ENCODE measurements at places on chromosomes 2 and 18.
A peak's percentile ranks its signal among the peaks of the same experiment; 100 is the strongest.

DNA sequence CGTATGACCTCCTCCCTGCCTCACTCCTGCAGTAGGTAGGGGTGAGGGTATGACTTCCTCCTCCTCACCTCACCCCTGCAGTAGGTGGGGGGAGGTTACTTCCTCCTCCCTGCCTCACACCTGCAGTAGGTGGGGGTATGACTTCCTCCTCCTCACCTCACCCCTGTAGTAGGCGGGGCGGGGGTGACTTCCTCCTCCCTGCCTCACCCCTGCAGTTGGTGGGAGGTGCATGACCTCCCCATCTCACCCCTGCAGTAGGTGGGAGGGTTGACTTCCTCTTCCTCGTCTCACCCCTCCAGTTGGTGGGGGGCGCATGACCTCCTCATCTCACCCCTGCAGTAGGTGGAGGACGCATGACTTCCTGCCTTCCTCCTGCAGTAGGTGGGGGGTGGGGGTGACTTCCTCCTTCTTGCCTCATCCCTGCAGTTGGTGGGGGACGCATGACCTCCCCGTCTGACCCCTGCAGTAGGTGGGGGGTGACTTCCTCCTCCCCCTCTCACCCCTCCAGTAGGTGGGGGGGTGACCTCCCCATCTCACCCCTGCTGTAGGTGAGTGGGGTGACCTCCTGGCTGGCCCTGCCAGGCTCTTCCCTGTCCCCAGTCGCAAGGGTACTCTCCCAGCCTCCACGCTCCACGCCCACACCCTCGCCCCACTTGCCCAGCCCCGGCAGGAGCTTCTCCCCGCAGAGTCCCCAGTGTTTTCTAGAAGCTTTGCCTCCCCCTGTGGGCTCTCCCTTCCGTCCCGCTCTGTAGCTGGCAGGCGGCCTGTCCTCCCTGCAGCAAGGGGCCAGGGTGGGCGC lies 39.3 kb downstream of the TSHZ1 start:
- no peak for DNase-seq

- peak; percentile 42 for DNase-seq
Measured at GRCh38 chr2:206800506-206801417, 35.4 kb downstream of the FASTKD2 start.

DNA sequence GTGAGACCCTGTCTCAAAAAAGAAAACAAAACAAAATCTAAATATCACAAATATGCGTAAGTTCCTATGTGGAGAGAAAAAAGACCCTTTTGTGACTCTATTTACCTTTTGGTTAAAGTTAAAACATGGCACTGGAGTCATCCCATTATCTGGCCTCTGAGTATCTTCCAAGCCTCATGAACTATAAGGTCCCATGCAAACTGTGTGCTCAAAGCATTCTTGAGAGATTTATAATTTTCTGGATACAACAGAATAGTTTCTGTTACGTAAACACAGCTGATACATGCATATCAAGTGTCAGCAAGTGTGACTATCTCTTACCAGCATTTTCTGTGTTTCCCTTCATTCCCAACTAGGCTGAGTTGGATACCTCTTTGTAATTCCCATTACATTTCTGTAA lies 8.8 kb upstream of the NOSTRIN start:
- DNase-seq, result no peak

DNA sequence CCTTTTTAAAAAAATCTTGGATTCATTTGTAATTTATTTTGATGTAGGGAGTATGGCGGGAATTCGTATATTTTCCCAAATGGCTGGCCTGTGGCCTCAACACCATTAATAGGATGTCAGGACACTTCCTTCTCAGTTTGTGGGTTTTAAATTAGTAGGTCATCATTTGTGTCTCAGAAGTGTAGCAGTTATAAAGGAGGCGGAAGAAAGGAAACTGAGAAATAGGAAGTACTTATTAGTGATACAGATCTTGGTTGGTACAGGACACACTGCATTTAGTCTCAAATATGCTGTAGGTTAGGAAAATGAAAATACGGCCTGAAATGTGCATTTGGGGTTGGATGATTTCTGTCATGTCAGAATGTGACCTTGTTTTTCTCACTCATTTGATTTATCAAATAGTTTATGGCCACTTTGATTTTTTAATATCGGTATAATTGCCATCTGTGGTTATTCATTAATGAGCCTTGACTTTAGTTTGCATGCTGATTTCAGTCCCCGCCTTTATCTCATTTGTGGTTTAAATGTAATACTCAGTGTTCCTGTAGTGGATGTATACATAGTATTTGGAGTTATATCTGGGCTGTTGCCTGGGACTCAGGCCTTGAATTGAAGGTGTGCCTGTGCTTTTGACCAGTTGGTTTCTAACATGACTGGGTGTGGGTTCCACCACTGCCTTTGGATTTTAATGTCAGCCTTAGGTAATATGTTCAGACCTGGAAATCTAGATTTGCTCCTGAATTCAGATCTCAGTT lies 31.4 kb downstream of the ZCCHC2 start:
- no peak for DNase-seq

- DNase-seq, result peak; percentile 12
Measured at GRCh38 chr18:77702686-77703085, 453.0 kb downstream of the GALR1 start.

DNA sequence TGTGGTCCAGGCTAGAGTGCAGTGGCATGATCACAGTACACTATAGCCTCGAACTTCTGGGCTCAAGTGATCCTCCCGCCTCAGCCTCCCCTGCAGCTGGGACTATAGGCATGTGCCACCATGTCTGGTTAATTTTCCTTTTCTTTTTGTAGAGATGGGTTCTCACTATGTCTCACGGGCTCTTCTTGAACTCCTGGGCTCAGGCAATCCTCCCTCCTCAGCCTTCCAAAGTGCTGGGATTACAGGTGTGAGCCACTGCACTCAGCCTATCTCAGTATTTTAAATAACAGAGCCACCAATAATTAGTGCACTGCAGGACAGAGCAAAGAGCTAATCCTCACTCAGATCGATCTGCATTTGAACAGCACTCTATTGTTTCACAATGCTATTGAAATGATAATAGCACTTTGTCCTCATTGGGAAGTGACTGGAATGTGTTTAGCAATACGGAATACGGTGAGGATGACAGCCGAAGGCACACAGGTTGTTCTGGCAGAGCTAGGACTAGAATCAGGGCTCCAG lies 335.9 kb downstream of the DLGAP1 start:
- DNase-seq, result no peak

GRCh38 chr2:71827524-71827901 lies 320.1 kb downstream of the CYP26B1 start:
- DNase-seq, result no peak

DNA sequence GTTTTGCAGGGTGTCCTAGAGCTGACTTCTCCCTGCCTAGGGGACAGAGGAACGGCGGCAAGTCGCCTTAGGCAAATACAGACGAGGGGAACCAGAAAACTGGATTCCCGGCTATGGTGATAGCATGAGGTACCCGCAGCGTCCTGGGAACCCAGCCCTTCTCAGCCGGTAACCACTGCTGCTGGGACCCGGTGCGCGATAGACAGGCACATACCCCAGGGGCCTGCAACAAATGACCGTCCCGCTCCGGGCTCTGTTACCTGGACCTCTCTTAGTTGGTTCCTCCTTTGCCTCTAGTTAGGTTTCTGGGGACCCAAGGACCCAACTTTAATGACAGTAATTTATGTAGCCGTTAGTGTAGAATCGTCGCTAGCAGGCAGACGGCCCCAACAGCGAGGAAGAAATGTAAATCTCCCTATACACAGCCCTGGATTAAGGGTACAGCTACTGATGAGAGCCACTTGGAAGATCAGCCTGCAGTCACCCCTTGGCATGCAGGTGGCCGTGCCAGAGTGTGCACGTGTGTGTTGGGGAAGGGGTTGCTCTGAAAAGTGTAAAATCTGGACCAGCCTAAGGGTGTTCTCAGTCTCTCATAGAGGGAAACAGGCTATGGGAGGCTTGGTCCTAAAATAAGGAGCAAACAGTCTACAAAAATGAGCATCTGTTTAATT lies 819 bp upstream of the SERPINE2 start:
- DNase-seq, result no peak

GRCh38 chr2:136131484-136131960 lies 13.6 kb upstream of the CXCR4 start:
- DNase-seq, result peak; percentile 75

DNA sequence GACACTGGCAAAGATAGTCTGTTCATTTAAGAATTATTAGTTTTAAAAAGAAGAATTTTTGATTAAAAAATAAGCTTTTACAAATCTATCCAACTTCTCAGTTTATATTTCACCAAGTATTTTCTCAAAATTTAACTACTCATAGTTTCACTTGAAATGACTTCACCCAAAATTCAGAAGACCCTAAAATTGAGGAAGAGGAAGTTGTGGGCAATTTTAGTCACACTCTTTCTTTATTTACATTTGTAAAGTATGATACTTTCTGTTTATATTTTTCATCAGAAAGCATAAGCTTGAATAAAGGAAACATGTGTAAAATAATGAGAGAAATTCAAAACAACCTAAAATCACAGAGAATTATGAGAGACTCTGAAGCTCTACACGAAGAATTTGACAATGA lies 278.8 kb upstream of the MEIS1 start:
- no peak for DNase-seq

DNA sequence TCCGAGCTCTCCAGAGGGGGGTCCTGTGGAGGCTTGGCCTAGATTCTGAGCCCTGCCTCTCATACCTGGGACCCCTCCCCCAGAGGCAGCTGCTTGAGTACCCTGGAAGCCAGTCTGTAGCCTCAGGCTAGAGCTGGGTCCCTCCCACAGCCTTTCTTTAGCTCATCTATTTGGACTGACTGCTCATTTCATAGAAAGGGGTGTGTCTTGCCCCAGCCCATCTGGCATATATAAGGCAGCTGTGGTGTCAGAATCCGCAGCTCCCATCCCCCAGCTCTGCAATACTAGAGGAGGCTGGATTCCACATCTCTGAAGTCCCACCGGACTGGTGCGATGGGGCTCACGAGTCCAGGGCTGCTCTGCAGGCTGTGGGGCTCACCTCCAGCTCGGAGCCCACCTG lies 26.1 kb downstream of the MPHOSPH10 start:
- DNase-seq, result no peak

DNA sequence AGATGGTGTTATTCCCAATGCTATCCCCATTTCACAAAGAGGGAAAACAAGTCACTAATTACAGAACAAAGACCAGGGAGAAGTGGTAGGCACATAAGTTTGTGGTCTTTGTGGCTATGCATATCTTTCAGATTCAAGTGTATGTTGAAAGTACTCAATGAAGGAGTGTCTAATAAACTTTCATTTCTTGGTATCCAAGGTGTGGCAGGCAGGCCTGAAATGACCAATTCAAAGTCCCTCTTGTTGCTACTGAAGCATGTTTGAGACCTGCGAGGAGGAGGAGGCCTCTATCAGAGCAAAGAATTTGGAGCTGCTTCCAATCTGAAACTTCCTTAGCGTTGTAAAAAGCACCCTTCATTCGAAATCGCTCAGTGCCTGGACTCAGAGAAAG lies 60.9 kb upstream of the KLF7 start:
- no peak for DNase-seq

DNA sequence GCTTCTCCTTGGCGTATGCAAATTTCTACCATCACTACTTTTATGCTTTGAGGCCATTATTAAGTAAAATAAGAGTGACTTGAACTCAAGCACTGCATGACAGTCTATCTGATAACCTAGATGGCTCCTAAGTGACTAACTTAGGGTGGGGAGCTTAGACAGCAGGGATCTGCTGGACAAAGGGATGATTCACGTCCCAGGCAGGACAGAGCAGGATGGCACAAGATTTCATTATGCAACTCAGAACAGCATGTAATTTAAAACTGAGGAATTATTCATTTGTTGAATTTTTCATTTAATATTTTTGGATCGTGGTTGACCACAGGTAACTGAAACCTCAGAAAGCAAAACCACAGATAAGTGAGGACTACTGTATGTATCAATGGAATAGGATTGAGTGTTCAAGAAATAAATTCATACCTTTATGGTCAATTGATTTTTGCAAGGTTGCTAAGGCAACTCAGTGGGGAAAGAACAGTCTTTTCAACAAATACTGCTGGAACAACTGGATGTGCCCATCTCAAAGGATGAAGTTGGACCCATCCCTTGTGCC lies 115.3 kb downstream of the MBD2 start:
- DNase-seq, result no peak

- DNase-seq, result no peak
Measured at GRCh38 chr2:120767486-120768005, 31.9 kb downstream of the GLI2 start.

DNA sequence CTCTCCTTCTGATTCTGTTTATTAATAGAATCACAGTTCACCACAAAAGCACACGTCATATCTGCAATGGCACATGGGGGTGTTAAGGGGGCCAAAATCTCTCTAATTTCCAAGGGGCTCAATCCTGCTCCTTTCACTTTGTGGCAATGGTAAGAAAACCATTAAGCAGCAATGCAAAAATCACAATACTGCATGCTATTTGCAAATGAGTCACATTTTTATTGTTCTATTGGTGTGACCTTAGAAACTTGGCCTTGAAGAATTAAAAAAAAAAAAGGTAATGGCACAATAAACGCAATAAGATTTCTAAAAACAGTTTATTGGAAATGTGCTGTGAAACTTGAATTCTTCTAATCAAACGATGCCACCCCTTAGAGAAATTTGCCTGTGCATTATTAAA lies 251.5 kb downstream of the ZNF521 start:
- no peak for DNase-seq

Measured in CD4-positive, alpha-beta T cell treated with Interleukin-2 at 100 ng/mL for 4 hours (primary cell).